ENCODE measurements at places on chromosomes 5 and 9. TPM values are rescaled to one million over a fixed set of nuclear protein-coding genes. Genes with fewer than 3 reads are reported as not detected.

KIF24 gene
- 1.4 TPM for total RNA-seq

SLC46A2 gene
- 0.36 TPM for total RNA-seq

OBP2B gene
- not detected for total RNA-seq

EXOC3 gene
- 68.7 TPM for total RNA-seq

HSD17B3 gene
- total RNA-seq = not detected

SARDH gene
- total RNA-seq = 0.49 TPM

ARHGEF39 gene
- 0.99 TPM for total RNA-seq

PLPPR1 gene
- total RNA-seq = not detected

SLC6A19 gene
- total RNA-seq = not detected

DMRT2 gene
- total RNA-seq = not detected

GRIN1 gene
- 1.1 TPM for total RNA-seq

GFI1B gene
- total RNA-seq = not detected

OTP gene
- total RNA-seq = not detected

PCDHA11 gene
- 0.16 TPM for total RNA-seq

DDX4 gene
- total RNA-seq = not detected

DIPK1B gene
- 9.6 TPM for total RNA-seq

SOWAHA gene
- total RNA-seq = 0.16 TPM

PAXX gene
- total RNA-seq = 28.0 TPM

SPATA6L gene
- total RNA-seq = 2.0 TPM

GRIN3A gene
- total RNA-seq = 0.36 TPM

IL31RA gene
- 2.7 TPM for total RNA-seq

IL13 gene
- not detected for total RNA-seq

OLFM1 gene
- total RNA-seq = 19.3 TPM

FSD1L gene
- total RNA-seq = 4.9 TPM

NDUFAF2 gene
- total RNA-seq = 41.5 TPM

COL23A1 gene
- 1.2 TPM for total RNA-seq

CCDC183 gene
- total RNA-seq = 1.1 TPM

CDKN2B-AS1 gene
- 0.49 TPM for total RNA-seq

PCDHGB2 gene
- total RNA-seq = 4.3 TPM

PCDHGA3 gene
- total RNA-seq = 2.5 TPM

OR1Q1 gene
- not detected for total RNA-seq

C9orf50 gene
- total RNA-seq = not detected

NUTM2G gene
- total RNA-seq = not detected

IFNW1 gene
- not detected for total RNA-seq

MAMDC2 gene
- 107 TPM for total RNA-seq

SCAI gene
- 13.5 TPM for total RNA-seq

Measured in sigmoid colon (tissue), 7 donors.